ENCODE measurements at places on chromosomes 11 and 22.

GRCh38 chr11:75705541-75705940 is 12.1 kb upstream of the MOGAT2 start:
- no peak for DNase-seq

DNA sequence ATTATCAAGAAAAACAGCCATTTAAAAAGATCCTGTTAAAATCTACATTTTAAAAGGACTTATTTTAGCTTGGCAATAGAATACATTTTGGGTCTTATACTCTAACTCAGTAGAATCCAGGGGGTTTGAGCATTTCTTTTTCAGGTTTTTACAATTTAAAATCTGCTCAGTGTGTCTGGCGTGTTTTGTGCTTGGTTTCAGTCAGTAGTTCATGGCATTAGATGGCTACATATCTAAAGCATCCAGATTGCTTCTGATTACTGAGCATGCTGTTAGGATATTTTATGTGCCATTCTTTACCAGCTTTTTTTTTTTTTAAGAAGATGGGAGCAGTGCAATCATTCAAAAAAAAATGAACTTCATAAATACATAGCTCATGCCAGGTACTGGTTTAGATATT is 566.1 kb upstream of the LARGE1 start:
- no peak for DNase-seq

DNA sequence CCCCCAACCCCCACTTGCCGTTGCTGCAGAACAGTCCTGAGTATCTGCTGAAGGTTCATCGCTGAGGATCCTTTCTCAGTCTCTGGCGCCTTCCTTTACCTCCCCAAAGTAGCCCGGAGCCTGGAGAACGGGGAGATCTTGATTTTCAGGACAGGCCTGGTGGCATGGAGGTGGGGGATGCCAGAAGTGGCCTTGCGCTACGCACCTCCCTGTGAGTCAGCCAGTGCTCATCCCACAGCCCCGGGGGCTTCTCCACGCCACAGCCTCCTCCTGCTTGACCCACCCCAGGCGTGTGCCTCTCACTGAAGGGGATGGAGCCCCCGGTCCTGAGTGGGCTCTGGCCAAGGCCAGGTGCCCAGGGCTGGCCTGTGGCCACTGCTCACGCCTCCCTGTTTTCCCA is 339.6 kb downstream of the TBC1D22A start:
- DNase-seq: no peak

GRCh38 chr22:46937939-46938338 is 175.5 kb downstream of the TBC1D22A start:
- no peak for DNase-seq

DNA sequence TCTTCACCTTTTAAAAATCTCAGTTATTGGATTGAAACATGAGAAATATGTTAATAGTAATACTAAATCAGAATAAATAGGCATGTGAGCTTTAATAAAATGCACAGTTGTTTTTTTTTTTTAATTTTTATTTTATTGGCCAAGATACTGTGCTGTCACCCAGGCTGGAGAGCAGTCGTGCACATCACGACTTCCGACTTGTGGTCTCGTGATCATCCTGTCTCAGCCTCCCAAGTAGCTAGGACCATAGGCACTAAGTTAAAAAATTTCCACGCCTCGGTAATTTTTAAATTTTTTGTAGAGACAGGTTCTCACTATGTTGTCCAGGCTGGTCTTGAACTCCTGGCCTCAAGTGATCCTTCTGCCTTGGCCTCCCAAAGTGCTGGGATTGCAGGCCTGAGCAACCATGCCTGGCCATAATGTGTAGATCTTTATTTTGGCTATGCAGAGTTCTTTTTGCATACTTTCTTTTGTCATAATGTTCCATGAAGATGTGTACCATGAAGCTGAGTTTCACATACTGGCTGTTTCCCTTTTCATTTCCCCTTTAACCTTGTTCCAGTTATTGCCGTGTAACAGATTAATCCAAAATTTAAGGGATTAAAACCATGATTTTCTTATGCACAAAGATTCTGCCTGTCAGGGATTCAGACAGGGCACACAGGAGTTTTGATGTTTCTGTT is 16.0 kb downstream of the CAPRIN1 start:
- DNase-seq: no peak

GRCh38 chr11:36452236-36452940 is 57.7 kb downstream of the TRAF6 start:
- DNase-seq: no peak

DNA sequence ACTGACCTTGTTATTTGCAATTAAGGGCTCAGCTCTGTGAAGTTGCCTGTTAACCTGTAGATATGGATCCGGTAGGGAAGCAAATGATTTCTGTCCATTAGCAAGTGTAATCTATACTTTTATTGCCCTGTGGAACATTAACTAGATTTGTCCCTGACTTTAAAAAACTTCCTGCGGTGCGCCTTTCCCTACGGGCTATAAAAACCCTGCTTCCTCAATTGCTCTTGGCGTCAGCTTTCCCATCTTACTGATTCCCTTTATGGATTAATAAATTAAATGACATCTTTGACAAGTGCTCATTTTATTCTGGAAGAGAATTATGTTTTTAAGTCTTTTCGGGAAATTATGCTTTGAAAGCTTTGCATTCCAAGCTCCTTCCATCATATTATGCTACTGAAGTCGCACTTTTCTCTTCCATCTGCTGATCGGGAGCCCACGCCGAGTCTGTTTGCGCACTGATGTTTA is 18.3 kb upstream of the CLMP start:
- no peak for DNase-seq
